ENCODE measurements at places on chromosomes 6 and 20.

DNA sequence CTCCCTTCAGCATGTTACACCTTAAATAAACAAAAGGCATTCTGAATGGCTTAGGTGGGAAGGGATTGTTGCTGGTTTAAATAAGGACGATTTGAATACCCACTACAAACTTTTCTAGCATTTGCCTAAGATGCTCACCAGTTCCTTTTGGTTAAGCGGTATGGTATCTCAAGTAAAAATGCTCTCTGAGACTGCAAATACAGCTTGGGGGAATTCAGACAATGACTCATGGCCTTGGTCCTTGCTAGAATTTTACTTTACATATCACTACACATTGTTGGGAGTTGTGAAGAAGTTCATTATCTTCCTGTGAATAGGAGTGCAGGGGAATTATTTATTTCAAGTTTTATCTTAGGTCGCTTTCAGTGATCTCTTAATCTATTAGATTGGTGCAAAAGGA is 670.7 kb downstream of the UTRN start:
- DNase-seq: no peak

- no peak for DNase-seq
Measured at GRCh38 chr20:23749746-23750145, 989 bp downstream of the CST1 start.

- no peak for DNase-seq
Measured at GRCh38 chr20:23393996-23394775, 27.1 kb downstream of the NAPB start.

DNA sequence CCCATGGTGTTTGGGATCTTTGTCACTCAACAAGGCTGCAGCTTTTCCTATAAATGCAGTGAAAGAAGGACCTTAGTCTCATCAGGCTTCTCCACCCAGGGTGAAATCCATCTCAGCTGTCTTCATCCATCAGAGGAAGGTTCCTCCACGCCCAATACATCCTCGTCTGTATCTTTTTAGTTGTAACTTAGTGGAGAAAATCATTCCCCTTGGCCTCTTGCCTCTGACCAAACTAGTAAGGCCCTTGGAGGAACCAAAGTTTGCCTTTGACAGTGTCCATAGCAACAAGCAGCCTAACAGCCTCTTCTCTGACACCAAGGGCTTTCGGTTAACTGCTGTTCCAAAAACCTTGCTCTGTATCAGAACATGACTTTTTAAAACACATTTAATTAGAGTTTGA is 230.3 kb upstream of the ECI2 start:
- no peak for DNase-seq

DNA sequence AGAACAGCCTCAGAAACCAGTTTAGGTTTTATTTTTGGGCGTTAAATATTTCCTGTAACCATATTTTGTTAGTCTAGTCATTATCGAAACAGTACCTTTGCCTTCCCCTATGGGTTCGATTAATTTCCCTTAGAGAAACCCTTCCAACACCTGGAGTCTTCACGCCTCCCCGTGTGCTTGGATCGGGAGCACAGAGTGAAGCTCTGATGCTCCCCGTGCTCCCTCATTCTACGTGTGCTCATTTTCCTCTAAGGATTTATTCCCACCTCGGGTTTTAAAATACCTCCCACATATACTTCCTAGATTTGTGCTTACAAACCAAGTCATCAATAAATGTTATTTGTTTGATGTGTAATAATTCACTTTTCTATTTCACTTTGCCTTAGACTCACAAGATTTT is 142.4 kb downstream of the TTLL2 start:
- no peak for DNase-seq

GRCh38 chr20:9088556-9088955 is 19.7 kb downstream of the PLCB4 start:
- DNase-seq: no peak

GRCh38 chr6:42350911-42351310 is 100.8 kb downstream of the TRERF1 start:
- no peak for DNase-seq
